Globus pallidus (tissue), 1 donor: ENCODE measurements at places on chromosomes 1 and 21.

- DNase-seq, result no peak
Observed at GRCh38 chr1:206935491-206936067, 10.7 kb downstream of the PIGR start.

- no peak for DNase-seq
Observed at GRCh38 chr1:6511561-6512244, 20.2 kb upstream of the PLEKHG5 start.

DNA sequence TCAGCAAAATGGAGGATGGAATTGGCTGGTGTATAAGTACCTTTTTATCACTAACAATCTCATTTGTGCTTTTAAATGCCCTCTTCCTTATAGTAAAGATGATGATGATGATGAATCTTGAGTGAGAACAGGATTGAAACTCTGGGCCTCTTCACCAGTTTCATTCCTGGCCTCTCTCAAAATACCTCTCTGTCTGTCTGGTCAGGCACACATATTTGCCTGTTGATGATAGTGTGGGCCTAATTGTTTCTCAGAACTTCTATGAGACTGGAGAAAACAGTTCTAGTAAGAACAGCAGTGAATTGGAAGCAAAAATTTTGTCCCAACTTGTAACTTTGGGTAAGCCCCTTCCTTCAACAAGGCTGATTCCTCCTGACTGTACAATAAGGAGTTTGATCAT lies 94.4 kb upstream of the RGS4 start:
- DNase-seq, result no peak

GRCh38 chr1:79193211-79194079 lies 186.9 kb upstream of the ADGRL4 start:
- no peak for DNase-seq

DNA sequence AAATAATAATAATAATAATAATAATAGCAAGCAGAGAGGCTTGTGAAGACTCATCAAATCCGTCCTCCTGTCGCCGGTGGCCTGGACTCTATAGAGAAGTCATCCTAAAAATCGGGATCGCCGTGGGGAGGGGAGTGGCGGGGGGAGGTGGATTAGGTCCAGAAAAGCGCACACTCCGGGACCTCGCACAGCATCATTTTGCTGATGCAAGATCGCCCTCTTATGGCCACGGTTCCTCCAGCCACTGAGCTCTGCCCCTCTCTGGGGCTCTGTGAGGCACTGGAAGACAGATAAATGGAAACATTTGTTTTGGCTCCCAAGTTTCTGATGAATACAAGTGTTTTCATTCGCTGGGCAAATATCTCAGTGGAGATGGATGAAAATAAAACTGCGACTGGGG lies 612.0 kb downstream of the MATN1 start:
- peak; percentile 34 for DNase-seq

DNA sequence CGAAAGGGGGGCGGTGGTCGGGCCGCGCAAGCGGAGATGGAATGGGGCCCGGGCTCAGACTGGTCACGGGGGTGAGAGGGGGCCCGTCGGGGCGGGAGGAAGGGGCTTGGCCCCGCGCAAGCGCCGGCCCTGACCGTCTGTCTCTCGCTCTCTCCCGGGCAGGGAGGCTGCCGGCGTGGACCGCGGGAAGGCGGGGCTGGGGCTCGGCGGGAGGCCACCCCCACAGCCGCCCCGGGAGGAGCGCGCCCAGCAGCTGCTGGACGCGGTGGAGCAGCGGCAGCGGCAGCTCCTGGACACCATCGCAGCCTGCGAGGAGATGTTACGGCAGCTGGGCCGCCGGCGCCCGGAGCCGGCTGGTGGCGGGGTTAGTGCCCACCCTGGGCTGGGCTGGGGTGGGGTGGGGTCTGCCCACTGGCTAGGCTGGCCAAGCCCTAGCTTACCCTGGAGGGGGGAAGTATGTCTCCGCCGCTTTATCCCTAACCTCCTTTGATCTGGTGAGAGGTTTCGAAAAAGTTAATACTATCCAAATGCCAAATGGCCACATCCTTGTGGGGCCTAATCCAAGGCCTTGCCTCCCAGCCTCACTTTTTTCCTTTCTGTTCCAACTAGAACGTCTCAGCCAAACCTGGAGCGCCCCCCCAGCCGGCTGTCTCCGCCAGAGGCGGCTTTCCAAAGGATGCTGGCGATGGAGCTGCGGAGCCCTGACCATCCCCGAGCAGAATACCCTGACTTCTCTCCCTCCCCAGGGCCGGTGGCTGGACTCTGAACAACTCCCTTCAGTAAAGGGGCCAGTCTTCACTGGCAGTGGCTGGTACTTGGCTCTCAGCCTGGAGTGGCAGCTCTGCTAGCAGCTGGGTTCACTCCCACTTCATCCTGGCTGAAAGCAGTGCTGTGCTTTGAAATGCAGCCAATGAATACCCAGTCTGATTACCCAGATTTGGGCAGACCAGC lies 636 bp upstream of the YRDC start:
- peak; percentile 96 for DNase-seq

- DNase-seq, result peak; percentile 40
Observed at GRCh38 chr1:176843352-176844297, 320.9 kb downstream of the ASTN1 start.

- peak; percentile 74 for DNase-seq
Observed at GRCh38 chr1:153763365-153764225, 11.6 kb upstream of the SLC27A3 start.

GRCh38 chr1:226988334-226988666 lies 48.2 kb downstream of the COQ8A start:
- DNase-seq, result peak; percentile 73

DNA sequence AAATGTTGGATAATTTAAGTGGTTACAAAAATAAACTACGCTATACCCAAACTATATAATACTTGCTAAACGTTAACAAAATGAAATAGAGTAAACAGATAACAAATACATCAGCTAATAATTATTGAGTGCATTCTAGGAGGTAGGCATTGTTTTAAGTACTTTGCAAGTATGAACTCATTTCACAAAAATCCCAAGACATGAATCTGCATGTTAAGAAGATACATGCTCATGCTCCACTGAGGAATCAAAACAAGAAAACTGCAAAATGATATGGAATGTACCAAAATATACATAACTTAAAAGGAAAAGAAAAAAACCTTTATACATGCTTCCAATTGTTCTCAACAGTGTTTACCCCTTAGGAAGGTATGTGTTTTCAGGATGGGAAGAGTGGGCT lies 2.5 kb downstream of the FRRS1 start:
- DNase-seq, result no peak

DNA sequence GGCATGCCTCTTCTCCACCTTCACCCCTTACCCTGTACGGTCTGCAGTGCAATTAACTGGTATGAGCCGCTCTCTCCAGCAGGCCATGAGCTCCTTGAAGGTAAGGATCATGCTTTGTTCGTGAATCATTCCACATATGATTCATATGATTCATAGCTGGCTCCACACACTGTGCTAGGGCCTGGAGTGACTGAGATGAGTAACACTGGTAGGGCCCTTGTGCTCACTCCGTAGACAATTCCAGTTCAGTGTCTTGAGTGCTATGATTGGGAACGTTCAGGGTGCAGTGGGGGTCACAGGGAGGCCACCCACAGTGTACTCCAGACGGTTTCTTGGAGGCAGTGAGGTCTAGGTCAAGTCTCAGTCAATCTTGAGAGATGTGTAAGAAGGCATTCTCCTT lies 239.8 kb downstream of the LMX1A start:
- DNase-seq, result no peak

GRCh38 chr1:172180501-172181285 lies 239.8 kb upstream of the C1orf105 start:
- DNase-seq, result peak; percentile 64

- DNase-seq, result no peak
Observed at GRCh38 chr1:51048670-51049069, 53.4 kb upstream of the C1orf185 start.

- DNase-seq, result no peak
Observed at GRCh38 chr1:194233069-194233468, 1046.7 kb upstream of the B3GALT2 start.

- DNase-seq, result no peak
Observed at GRCh38 chr1:234698686-234699085, 88.7 kb upstream of the IRF2BP2 start.

DNA sequence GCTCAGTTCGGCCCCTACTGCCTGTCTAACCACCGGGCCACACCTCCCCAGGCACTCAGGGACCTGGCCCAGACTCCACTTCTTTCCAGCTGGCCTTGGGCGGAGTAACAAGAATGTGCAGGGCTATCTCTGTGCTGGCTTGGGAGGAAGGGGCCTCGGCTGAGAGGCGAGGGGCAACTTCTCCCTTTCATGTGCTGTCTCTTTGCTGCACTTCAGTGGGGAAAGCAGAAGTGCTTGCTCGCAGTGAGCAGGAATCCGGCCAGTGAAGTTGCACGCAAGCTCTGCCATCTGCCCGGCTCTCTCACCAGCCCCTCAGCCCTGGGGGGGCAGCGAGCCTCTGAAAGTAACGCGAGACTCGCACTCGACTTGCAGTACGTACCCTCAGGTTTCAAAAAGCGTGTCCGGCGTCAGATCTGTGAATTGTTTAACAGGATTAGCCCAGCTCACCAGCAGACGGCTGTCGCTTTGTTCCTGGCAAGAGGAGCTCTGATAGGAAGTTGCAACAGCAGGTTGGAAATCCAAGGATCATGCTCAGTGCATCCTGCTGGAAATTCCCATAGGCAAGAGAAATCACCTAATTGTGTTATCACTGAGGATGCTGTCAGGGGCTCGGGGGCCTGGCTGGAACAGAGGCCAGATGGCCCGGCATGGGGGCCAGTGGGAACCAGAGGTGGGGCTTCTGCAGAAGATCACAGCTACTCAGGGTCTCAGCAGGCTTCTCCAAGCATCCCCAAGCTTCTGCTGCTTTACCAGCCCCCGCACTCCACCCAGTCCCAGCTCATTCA lies 221.1 kb downstream of the NPHP4 start:
- no peak for DNase-seq

DNA sequence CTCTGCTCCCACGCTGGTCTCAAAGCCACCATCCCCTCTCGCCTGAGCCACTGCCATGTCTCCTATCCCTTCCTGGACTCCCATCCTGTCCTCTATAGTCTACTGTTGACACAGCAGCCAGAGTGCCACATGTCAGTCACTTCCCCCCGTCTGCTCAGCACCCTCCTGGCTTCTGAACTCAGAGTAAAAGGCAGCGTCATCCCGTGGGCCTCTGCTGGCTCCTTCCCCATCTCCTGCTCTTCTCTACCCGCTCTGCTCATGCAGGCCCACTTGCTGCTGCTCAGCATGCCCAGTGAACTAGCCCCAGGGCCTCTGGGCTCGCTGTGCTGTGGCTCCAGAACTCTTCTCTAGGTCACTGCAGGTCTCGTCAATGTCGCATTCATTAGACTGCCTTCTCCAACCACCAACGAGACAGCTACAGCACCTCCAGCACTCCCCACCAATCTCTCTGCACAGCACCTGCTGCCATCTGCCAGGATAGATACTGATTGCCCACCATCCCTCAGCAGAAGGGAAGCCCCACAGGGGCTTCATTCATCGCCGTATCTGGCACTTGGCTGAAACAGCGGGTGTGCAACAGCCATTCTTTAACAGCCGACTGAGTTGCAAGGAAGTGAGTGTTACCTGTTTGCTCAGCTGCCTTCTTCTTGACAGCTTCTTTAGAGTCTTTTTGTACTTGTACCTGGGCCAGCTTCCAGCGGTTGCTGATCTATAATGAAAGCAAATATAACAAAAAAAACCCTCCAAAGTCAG lies 11.8 kb upstream of the SRM start:
- DNase-seq, result no peak

DNA sequence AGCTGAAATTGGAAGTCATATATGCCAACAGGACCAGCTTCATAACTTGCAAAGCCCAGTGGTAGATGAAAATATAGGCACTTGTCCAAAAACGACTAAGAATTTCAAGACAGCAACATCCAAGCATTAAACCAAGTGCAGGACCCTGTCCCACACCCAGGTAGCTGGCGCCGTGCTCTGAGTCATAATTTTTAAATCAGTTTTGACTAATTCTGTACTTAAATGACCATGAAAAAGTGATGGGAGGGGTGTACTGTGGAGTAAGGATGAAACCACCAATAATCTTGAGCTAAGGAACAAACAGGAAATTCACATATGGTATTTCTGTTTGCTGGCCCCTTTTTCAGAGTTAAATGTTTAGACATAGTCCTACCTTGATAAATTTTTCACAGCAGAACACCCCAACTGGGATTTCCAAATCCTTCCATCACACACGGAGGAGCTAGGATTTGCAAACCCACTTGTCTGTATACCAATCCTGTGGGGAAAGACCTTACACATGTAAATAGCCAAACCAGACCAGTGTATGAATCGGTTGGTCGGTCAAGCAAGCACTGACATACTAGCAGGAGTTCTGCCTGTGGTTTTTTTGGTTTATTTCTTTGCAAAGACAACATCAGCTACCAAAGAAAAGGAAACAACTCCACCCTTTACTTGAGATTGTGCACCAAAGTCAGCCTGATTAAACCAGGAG lies 235.7 kb upstream of the RAB4A start:
- DNase-seq, result no peak

DNA sequence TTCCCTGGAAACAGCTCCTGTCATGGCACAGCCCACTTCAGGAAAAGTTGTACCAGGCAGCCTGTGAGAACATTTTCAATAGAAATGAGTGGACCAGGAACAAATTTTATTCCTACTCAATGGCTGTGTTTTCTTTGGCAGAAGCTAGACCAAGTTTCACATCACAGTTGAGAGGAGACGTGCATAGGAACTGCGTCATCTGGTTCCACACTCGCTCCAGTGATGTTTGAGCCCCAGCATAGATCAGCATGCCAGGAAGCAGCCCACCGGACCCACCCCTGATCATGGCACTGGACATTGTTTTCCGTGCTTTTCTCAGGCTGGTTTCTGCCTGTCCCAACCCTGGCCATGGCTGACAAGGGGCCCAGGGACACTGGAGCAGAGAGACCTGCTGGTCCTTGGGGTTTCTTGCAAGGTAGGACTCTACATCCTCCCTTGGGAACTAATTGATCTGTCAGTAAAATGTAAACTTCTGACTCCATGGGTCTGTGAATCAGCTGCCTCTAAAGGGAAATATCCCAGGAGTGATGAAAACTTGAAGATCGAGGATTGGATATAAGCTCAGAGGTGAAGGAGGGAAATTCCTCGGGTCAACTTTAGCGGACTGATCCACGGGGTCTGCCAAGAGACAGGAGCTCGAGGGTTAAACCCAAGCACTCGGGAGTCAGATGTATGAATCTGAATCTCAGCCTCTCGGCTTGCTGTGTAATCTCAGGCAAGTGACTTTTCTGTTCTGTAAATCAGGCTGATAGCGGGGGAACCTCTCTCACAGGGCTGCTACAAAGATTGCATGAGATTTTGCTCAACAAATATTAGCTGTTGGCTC lies 35.7 kb downstream of the NEK2 start:
- no peak for DNase-seq

DNA sequence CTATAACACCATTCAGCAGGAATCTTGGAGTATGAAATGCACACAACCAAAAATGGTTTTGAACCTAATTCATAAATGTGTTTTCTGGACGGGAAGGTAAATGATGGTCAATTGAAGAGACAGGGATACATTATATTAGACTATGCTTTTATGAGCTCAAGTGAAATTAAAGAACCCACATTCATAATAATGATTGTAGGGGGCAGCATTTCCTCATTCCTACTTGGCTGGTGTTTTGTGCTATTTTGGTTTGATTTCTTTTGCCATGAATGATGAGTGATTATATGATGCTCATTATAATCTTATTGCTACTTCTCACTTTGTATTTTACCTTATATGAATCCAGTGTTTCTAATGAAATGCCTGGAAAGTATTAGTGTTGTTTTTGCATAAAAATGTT lies 372 bp downstream of the OR2L3 start:
- no peak for DNase-seq
